ENCODE measurements at places on chromosomes 3 and 15.

- no peak for DNase-seq
These were observed 128.3 kb upstream of the SAMMSON start for GRCh38 chr3:69871251-69871650.

DNA sequence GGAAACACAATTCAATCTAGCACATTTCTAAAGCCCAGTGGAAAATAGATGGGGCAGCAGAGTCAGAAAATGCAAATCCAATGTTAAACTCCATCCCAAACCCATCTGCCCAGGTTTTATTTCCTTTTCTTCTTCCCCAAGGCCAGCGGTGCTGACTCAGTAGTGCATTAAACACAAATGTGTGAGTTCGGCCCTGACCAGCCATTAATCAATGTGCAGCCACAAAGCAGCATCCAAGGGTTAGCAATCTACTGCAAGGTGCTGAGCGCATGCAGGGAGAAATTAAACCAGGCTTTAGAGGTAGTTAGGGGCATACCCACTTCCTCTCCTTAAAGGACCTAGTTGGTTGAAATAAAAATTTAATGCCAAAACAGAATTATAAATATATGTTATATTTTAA lies 583.3 kb upstream of the PPP2R3A start:
- no peak for DNase-seq

GRCh38 chr3:155425396-155425795 lies 131.9 kb upstream of the STRIT1 start:
- DNase-seq = no peak

DNA sequence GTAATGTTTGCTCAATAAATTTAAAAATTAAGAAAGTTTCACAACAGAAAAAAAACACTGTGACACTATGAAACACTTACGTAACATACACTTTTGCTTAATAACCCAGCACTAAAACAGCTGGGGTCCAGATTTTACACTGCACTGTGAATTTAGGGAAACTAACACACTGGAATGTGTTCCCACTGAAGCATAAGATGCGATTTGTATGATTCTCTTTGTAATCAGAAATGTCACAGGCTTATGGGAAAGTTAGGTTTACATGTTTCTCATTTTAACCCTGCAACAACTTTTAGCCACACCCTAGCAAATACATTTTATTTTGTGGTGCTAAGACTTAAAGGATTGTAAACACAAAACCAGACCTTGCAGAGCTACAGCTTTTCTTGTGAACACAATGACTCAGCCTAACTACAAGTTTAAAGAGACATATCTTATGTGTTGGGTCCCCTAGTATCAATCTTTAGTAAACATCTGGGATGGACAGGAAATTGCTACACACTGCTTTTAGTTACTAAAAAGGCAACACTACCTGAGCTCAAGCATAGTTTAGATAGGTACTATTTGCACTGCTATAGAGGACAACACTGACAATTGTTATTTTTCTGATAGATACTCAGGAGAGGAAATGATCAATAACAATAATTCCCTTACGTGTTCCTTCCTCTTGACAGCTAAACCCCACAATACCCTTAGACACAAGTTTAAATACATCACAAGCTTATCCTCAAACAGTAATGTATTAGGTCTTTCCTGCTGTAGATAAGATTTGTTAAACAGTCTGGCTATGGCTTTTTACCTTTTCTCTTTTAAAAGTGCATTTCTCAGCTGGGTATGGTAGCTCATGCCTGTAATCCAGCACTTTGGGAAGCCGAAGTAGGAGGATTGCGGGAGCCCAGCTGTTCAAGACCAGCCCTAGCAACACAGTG lies 3.8 kb downstream of the PLD1 start:
- peak; percentile 83 for DNase-seq
